Stimulated activated CD4-positive, alpha-beta T cell treated with anti-CD3 and anti-CD28 coated beads, Interleukin-12 subunit alpha, Interleukin-12 subunit beta, amount 100 ng/mL, for 24 hours (primary cell): ENCODE measurements at places on chromosomes 12 and 14.

DNA sequence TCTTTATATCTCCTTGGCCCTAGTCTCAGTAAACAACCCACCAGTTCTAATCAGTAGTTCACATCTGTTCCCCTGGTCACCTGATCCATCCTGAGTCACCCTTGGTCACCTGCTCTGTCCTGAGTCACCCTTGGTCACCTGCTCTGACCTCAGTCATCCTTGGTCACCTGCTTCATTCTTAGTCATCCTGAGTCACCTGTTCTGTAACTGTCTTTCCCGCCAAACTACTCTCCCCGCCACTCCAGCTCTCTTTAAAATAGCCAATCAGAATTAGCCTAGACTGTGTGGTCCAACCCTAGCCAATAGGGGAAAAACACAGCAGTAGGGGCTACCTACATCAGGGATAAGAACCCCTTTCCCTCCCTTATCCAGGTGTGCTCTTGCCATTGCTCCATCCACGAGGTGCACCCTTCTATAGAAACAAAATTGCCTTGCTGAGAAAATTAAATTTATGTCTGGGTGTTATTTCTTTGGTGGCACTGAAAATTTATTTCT lies 245.4 kb upstream of the DIO3 start:
- no peak for DNase-seq

GRCh38 chr14:23358042-23358441 lies 5.4 kb upstream of the SLC22A17 start:
- DNase-seq = no peak

- DNase-seq = no peak
These were observed 116.2 kb downstream of the LRRIQ1 start for GRCh38 chr12:85152311-85152729.

GRCh38 chr12:69685810-69686209 lies 13.3 kb downstream of the BEST3 start:
- DNase-seq = no peak

DNA sequence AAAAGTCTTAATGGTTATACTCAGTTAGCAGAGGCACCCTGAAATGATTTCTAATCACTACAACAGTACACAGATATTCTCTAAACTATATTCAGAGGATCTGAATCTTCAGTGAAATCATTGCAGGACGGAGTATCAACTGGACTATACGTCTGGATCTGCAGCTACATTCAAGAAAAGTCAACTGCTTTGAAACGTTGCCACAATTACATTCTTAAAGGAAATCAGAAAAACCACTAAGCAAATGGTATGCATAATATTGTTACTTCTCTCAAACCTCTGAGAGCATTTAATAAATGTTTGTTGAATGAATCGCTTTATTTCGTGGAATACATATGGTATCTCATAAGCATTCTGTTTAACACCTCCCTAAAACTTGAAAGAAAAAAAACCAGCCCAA lies 67.4 kb downstream of the MED13L start:
- no peak for DNase-seq

- no peak for DNase-seq
These were observed 44.8 kb downstream of the ESR2 start for GRCh38 chr14:64249363-64249762.

DNA sequence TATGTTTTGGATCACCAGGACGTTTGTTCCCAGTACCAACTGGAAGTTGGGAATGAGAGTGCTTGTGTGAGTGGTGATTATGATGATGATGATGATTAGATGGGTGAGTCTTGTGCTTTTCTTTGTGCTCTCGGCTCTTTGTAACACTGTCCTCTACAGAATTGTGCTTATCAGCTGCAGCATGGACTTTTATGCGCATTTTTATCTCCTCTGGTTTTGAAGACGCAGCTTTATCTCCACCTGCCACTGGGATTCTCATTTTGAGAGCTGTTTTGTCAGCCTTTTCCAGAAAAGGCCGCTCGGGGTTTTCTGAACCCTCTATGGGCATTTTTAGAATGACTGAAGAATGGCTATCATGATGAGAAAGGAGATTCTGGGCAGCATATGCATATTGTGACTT lies 11.5 kb upstream of the KANSL2 start:
- DNase-seq = no peak

DNA sequence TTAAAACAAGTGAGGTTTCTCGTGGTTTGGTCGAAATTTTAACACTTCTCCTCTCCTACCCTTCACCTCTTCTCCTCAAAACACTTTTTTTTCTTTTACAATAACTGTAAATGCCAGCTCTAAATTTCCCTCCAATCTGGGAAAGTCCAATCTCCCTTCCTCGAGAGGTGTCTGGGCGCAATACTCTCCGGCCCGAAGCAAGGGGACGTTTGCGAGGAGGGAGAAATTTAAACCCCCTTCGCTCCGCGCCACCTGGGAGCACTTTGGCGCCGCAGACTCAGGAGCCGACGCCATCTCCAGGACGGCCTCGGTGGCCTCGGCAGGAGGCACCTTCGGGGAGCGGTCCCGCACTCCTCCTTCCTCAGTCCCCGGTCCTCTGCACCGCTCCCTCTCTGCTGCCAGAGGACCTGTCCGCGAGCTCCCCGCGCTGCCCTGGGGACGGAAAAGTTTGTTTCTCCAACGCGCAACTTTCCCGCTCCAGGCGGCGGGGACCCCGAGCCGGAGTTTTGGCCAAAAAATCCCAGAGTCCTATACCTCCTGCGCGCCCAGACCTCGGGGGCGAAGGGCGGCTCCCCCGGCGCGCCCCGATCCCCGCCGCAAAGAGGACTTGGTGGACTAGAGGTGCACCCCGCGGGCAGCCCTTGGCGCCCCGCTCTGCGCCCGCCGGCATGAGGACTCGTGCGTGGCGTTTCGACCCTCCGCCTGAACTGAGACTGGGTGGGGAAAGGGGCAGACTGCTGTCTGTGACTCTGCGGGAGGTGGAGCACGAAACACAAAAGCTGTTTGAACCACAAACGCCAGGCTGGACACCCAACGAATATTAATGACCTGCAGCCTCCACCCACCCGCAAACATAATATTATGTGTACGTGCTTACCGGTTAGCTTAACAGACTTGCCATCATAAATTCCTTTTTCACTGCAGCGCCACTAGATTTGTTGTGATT lies 95.2 kb upstream of the HMGA2 start:
- no peak for DNase-seq

DNA sequence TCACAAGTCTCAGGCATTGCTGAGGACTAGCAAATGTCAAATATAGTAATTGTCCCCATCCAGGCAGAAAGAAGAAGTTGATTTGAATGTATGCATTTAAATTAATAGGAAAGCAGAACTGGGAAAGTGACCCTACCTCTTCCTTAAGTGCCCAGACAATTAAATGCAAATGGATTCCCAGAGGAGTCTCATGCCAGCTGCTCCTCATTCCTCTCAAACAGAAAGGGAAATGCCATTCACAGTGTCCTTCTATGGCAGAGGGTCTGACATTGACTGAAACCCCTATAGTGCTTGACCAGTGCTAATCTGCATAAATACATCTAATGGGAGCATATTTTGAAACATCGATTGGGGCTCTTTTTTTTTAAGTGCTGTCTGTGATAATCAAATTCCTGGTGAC lies 292.4 kb upstream of the SEL1L start:
- DNase-seq = no peak

DNA sequence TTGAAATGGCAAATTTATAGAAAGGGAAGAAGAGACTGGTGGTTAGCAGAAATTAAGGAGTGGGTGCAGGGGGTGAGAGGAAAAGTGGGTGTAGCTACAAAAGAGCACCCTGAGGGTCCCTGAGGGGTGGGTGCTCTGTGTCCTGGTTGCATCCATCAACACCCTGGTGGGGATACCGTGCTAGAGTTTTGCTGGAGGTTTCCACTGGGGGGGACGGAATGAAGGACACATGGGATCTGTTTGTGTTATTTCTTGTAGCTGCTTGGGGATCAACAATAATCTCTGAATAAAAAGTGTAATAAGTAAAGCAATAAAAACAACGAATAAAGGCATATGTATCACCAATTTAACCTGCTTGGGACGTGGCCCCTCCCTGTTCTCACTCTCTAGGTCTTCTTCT lies 175.3 kb downstream of the KIF26A start:
- DNase-seq = no peak

DNA sequence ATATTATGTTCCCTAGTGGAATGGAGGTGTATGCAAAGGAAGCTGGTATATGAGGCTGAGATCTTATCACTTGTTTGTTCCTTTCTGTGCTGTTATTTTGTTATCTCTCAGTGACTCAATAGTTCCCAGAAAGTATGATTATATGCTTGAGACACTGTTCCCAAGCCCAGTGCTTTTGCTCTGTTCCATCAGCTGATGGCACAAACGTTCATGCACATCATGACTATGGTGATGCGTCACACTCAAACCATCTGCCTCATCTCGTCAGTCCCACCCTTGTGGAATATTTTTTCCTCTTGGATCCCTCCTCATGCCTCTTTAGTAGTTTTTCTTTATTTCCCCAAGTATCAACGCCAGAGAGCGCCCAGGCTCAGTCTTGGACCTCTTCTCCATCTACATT lies 786.9 kb downstream of the AACS start:
- DNase-seq = no peak

DNA sequence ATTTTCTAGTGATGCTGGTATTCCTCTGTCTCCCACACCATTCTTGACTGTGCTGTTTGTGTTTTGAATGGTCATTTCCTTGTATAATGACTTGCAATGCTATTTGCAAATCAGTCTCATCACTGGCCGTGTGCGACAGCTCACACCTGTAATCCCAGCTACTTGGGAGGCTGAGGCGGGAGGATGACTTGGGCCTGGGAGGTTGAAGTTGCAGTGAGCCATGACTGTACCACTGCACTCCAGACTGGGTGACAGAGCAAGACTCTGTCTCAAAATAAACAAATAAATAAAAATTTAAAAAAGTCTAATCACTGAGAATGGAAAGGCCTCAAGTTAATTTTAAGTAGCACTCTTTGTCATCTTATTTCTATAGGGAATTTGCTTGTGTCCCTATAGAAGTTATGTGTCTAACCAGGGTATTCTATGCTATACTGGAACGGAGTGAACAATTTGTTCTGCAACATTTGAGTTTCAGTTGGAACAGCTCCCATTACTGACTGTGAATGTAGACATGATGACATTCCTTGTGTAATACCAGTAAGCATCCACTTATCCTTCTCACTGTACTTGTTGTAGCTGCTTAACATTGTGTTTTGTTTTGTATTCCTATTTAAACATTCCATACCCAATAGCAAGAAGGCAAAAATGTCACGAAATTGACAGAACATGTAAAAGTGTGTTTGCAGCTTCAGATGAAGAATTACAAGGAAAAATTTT lies 126.3 kb downstream of the MGST1 start:
- DNase-seq = no peak

GRCh38 chr12:26770239-26771070 lies 62.5 kb downstream of the ITPR2 start:
- DNase-seq = no peak

DNA sequence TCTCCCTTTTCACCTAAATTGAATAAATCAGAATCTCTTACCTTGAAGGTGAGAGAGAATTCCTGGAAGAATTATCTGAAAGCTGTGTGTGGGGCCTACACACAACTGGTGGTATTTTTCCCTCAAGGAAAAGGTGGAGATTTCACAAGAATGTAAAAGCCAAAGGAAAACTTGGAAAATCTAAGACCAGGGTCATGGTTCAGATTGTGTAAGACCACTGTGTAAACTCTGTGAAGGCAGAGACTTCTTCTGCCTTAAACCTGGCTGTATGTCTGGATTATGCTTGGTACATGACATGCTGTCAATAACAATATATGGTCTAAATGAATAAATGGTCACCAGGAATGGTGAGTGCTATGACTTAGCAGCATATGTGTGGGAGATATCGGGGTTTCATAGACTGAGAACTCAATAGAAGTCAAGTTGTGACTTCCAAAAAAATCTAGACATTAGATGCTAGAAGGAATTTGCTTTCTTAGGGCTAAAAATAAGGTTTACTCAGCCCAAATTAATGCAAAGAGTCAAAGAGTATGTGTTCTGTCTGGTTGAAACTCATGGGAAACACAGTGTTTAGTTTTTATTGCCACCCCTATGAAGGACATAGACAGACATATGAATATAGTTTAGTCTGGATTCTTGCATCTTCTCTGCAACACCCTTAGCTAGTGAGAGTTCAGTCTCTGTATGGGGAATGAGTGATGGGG lies 163.7 kb downstream of the SNAPC1 start:
- no peak for DNase-seq

DNA sequence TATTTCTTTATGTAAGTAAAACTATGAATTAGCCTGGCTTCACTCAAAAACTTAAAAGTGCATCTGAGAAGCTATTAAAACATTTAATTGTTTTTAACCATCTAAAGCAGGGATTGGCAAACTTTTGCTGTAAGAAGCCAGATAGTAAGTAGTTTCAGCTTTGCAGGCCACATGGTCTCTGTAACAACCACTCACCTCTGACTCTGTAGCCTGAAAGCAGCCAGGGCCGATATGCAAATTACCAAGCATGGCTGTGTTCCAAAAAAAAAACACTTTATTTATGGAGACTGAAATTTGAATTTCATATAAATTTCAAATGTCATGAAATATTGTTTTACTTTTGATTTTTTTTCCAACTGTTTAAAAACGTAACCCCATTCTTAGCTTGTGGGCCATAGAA lies 95.3 kb downstream of the CIT start:
- DNase-seq = no peak

DNA sequence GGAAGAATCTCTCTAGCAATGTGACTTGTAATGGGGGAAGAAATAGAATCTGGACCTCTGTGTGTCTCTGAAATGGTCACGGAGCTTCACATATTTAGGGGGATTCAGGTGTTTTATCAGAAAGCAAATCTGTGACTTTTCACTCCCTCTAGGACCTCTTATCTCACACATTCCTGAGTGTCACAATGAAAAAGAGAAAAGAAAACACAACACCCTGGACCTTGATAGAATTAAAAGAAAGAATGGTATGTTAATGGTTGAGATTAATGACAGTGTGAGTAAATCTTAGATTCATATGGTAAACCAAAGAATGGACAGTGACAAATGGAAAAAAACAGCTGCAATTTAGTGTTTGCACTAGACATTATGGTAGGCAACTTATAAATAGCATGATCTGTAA lies 68.5 kb downstream of the PKP2 start:
- no peak for DNase-seq

DNA sequence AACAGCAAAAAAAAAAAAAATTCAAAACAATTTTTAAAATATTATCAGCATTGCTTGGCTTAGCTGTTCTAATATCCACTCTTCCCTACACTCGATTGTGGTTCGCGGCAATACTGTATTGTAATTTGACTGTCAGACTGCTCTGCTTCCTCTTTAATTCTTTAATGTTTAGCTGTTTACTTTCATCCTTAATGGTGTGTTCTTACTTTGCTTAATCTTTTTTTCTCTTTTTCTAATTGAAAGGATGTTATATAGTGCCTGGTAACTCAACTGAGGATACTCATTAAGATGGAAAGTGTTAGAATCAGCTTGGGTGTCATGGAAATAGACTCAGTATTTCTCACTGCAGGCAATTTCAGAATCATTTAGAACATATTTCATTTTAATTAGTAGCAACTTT lies 2.0 kb downstream of the ANO4 start:
- DNase-seq = no peak

GRCh38 chr14:37545174-37545573 lies 49.9 kb downstream of the FOXA1 start:
- no peak for DNase-seq

- no peak for DNase-seq
These were observed 27.9 kb downstream of the RHOF start for GRCh38 chr12:121765573-121765972.

GRCh38 chr14:94384342-94384741 lies 4.1 kb downstream of the SERPINA1 start:
- DNase-seq = no peak
